Dorsolateral prefrontal cortex (tissue), 122 donors: ENCODE measurements at places on chromosomes 7 and 10.

GRCh38 chr10:92848037-92848440 is 281 bp upstream of the EXOC6 start:
- no peak for DNase-seq

DNA sequence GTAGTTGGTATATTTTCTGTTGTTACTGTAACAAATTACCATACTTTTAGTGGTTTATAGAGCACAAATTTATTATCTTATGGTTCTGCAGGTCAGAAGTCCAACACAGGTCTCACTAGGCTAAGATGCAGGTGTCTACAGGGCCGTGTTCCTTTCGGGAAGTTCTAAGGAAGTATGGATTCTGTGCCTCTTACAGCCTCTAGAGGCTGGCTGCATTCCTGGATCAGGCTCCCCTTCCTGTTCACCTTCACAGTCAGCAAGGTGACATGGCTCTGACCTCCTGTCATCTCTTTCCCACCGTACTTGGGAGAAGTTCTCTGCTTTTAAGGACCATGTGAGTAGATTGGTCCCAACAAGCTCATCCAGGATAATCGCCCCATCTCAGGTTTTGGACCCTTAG is 37.3 kb downstream of the BMPR1A start:
- DNase-seq: no peak

DNA sequence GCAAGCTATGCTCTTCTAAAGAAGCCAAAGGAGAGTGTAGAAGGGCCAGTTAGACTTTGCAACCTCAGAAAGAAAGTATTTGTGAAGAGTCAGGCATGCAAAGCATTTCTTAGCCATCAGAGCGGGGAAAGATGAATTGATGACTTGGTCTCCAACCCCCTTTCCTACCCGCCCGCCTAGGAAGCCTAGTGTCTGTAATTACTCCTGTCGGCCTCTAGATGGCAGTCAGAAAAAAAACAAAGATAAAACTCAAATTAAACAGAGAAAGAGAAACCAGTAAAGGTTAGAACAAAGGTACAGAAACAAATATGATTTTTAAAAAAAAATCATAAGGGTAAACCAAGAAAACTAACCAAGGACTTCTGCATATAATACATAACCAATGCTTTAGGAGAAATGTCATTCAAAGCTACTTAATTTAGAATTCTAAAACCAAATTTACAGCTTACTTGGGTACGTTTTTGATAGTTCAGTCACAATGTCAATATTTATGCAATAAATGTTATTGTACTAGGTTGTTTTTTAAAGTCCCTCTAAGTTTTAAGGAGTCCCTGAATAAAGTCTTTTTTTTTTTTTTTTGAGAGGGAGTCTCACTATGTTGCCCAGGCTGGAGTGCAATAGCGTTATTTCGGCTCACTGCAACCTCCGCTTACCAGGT is 97.6 kb downstream of the LYZL1 start:
- no peak for DNase-seq

GRCh38 chr10:48633381-48634197 is 28.7 kb upstream of the ARHGAP22 start:
- DNase-seq: no peak

- no peak for DNase-seq
These were observed 34.4 kb downstream of the IQCE start for GRCh38 chr7:2593036-2593727.
